ENCODE measurements at places on chromosomes 11 and 22.

GRCh38 chr11:17958446-17958845 is 54.4 kb downstream of the SERGEF start:
- no peak for DNase-seq

- DNase-seq = peak; percentile 64
Observed at GRCh38 chr11:47408598-47409439, 429 bp downstream of the SLC39A13 start.

GRCh38 chr22:36191106-36191836 is 10.3 kb downstream of the APOL4 start:
- no peak for DNase-seq

DNA sequence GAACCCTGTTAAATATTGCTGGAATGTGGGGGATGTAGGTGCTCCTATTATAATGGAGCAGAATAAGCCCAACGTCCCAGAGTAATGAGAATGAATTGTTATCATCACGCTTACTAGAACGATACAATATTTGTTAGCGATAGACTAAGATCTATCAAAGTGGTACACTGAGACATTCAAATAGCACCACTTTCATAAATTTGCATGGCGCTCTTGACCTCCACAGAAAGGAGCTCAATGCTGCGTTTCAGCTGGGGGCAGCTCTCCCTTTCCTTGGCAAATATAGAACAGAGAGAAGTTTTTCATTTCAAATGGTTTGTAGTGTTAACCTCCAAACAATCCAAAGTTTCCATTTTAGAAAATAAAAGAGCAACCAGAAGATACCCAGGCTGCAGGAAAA is 38.2 kb upstream of the BLID start:
- no peak for DNase-seq
